Peyer's patch (tissue), 4 donors: ENCODE measurements at places on chromosomes 6 and 20. TPM values are rescaled to one million over a fixed set of nuclear protein-coding genes. Genes with fewer than 3 reads are reported as not detected.

DNA sequence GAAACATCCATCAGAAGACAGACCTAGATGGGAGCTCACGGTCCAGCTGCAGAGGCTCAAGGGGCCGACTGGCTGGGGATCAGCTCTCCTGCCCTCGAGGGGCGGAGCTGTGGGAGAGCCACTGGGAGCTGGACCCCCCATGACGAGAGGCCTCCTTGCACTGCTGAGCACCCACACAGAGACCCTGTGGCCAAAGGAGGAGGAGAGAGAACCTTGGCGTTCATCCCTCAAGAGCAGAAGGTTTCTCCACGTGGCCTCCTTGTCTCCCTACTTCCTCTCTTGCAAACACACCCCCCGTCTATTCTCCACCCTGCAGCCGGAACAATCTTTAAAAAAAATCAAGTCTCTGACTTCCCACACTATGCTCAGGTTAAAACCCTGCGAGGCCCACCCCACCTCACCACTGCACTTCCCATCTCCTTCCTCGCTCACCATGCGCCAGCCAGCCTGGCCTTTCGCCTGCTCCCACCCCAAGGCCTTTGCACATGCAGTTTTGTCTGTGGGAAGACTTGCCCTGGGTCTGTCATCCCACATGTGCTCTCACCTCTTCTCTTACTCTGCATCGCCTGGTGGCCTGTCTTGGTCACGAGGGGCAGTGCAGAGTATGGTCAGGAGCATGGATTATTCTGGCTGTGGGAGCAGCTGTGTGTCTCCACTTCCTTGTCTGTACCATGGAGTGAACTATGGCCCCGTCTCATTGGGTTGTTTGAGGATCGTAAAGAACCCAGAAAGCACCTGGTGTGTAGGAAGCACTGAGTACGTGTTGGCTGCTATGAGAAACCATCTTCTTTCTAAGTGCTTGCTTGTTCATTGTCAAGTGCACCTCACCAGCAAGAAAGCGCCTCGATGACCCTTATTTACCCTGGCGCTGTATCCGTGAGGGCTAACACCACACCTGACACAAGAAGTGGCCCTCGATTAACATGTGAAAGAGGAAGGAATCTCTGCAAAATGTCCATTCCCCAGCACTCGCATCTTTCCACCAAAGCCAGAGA is 32.9 kb downstream of the PMEPA1 start:
- no peak overlapping the region for H3K4me3 ChIP-seq
- no peaks in the 10 kb centered on the region for H3K27me3 ChIP-seq
- no peak overlapping the region for H3K27ac ChIP-seq
- H3K36me3 ChIP-seq, result no peaks in the 10 kb centered on the region

GRCh38 chr20:58908221-58908620 is 55.7 kb downstream of the GNAS start:
- no peak overlapping the region for H3K4me3 ChIP-seq
- H3K27me3 ChIP-seq, result no peaks in the 10 kb centered on the region
- peaks cover 18% of the 10 kb centered on the region for H3K4me1 ChIP-seq
- peak overlapping the region; percentile 66 for H3K27ac ChIP-seq

GRCh38 chr6:108720827-108721226 is 127.4 kb upstream of the ARMC2 start:
- no peaks in the 10 kb centered on the region for H3K27me3 ChIP-seq
- no peak for DNase-seq
- no peak overlapping the region for H3K4me3 ChIP-seq

GRCh38 chr20:32789896-32790750 is 27.9 kb downstream of the DNMT3B start:
- no peaks in the 10 kb centered on the region for H3K4me1 ChIP-seq
- peak; percentile 74 for DNase-seq
- no peaks in the 10 kb centered on the region for H3K27me3 ChIP-seq
- no peak overlapping the region for H3K4me3 ChIP-seq

- H3K4me1 ChIP-seq, result peaks cover 36% of the 10 kb centered on the region
- peak overlapping the region; percentile 30 for H3K27ac ChIP-seq
- no peaks in the 10 kb centered on the region for H3K36me3 ChIP-seq
- no peak for DNase-seq
- H3K4me3 ChIP-seq, result peak overlapping the region; percentile 18
These were observed 58.1 kb downstream of the RAB44 start for GRCh38 chr6:36755435-36756348.

DNA sequence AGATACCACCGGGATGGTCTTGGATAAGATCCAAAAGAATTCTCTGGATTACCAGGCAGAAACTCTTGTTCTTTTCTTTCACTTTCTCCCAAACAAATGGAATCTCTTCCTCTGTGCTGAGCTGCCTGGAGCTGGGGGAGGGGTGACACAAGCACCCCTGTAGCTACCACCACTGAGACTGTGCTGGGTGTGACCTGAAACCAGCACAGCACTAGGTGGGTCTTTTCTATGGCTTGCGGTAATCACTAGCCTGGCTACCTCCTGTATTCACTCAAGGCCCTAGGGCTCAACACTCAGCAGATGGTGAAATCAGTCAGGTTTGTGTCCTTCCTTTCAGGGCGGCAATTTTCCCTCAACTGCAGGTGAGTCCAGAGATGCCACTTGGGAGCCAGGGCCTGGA is 122.4 kb upstream of the CENPW start:
- no peak overlapping the region for H3K4me3 ChIP-seq
- DNase-seq, result no peak
- H3K4me1 ChIP-seq, result no peaks in the 10 kb centered on the region
- H3K36me3 ChIP-seq, result no peaks in the 10 kb centered on the region
- no peaks in the 10 kb centered on the region for H3K27me3 ChIP-seq

- no peaks in the 10 kb centered on the region for H3K27me3 ChIP-seq
- H3K4me3 ChIP-seq, result no peak overlapping the region
- H3K4me1 ChIP-seq, result no peaks in the 10 kb centered on the region
These were observed 754.8 kb downstream of the QKI start for GRCh38 chr6:164169355-164169754.

- no peak for DNase-seq
- no peaks in the 10 kb centered on the region for H3K27me3 ChIP-seq
- H3K4me3 ChIP-seq, result no peak overlapping the region
- H3K36me3 ChIP-seq, result no peaks in the 10 kb centered on the region
- H3K4me1 ChIP-seq, result no peaks in the 10 kb centered on the region
These were observed 22.4 kb upstream of the HACE1 start for GRCh38 chr6:104881964-104882668.

DNA sequence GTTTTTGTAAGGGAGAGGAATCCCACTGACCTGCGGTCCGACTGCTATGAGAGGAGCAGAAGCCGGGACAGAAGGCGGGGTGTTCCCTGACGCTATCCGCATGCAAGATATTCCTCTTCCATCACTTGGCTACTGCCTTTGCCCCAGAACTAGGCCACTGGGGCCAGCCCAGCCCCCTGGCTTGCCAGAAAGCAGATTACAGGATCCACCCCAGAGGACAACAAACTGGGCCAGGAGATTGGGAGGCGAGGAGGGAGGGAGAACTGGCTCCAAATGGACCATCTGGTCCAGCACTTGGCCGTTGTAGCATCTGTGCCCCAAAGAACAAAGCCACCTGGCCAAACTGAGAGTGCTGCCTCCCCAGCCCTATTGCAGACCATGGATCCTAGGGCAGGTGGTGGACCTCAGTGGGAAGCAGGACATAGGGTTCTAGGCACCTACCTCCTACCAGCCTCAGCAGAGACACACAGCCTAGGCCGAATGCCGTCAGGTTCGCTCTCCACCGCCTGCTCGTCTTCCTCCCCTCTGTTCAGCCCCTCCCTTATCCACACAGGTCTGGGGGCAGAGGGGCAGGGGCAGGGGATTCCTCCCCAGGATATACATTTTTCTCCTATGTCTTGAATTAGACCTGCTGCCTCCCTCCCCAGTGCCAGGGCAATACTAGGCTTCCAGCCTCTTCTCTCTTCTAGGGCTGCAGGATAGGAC is 4.0 kb downstream of the MDGA1 start:
- H3K27me3 ChIP-seq, result peaks cover 18% of the 10 kb centered on the region
- no peak overlapping the region for H3K4me3 ChIP-seq
- no peaks in the 10 kb centered on the region for H3K36me3 ChIP-seq
- no peak for DNase-seq
- peaks cover 27% of the 10 kb centered on the region for H3K4me1 ChIP-seq

- H3K27me3 ChIP-seq, result no peaks in the 10 kb centered on the region
- no peak for DNase-seq
- no peaks in the 10 kb centered on the region for H3K36me3 ChIP-seq
- H3K4me3 ChIP-seq, result no peak overlapping the region
These were observed 33.0 kb downstream of the RNF146 start for GRCh38 chr6:127299522-127300240.

- H3K27me3 ChIP-seq, result no peaks in the 10 kb centered on the region
- DNase-seq, result no peak
- H3K4me1 ChIP-seq, result no peaks in the 10 kb centered on the region
These were observed 258.3 kb upstream of the TCF21 start for GRCh38 chr6:133630651-133631050.

- no peaks in the 10 kb centered on the region for H3K27me3 ChIP-seq
- peak overlapping the region; percentile 35 for H3K27ac ChIP-seq
- no peaks in the 10 kb centered on the region for H3K36me3 ChIP-seq
These were observed 78.6 kb upstream of the RIPOR2 start for GRCh38 chr6:25014369-25014768.

DNA sequence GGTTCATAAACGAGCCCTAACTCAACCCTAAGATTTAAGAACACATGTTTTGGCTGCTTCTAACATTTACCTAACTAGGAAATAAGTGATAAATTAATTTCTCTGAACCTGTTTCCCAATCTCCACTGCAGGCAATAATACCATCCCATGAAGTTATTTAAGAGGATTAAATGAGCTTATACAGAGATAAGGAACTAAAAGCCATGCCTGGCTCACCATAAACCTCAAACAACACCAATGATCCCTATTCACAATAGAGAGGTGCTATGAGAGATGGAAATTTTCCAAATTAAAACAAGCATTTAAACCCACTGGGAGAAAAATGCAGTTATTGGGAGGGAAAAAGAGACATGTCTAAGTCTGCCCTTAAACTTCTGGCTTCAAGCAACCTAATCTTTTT is 33.9 kb upstream of the KLHL31 start:
- no peaks in the 10 kb centered on the region for H3K36me3 ChIP-seq
- H3K27ac ChIP-seq, result no peak overlapping the region
- no peak overlapping the region for H3K4me3 ChIP-seq
- no peaks in the 10 kb centered on the region for H3K27me3 ChIP-seq
- no peak for DNase-seq

Gene TBX18
- total RNA-seq, result 0.57 TPM

Gene CPXM1
- total RNA-seq, result 2.5 TPM

Gene MUC21
- not detected for total RNA-seq

Gene BEND6
- not detected for total RNA-seq

Gene BIRC7
- total RNA-seq, result not detected

Gene LY6G6C
- not detected for total RNA-seq

Gene GLP1R
- total RNA-seq, result 0.38 TPM

Gene BANF2
- not detected for total RNA-seq
